ENCODE measurements at places on chromosomes 12 and 14.

DNA sequence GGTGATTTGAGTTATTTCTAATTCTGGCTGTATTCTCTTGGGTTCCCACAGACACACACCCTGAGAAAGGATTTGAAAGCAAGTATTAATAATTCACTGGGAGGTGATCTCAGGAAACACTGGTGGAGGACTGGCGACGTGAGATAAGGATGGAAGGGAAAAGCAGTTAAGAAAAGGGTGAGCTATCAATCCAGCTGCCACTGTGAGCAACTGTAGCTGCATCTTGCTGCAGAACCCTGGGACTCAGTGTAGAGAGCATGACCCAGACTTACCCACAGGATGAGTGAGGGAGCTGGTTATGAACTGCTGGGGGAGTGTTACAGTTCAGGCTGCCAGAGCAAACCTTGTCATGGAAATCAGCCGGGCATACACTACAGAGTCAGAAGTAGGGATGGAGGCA, 71.9 kb downstream of the RESF1 start:
- no peak for DNase-seq

GRCh38 chr14:69666690-69667211, 55.4 kb downstream of the SUSD6 start:
- DNase-seq = no peak

GRCh38 chr14:96797582-96798349, 584 bp downstream of the VRK1 start:
- DNase-seq = peak; percentile 53

- DNase-seq = no peak
Measured at GRCh38 chr12:120690978-120691377, 4.0 kb downstream of the MLEC start.

- no peak for DNase-seq
Measured at GRCh38 chr12:12499909-12500604, 62.6 kb downstream of the DUSP16 start.

- DNase-seq = no peak
Measured at GRCh38 chr12:17609153-17609552, 480.8 kb downstream of the RERGL start.

DNA sequence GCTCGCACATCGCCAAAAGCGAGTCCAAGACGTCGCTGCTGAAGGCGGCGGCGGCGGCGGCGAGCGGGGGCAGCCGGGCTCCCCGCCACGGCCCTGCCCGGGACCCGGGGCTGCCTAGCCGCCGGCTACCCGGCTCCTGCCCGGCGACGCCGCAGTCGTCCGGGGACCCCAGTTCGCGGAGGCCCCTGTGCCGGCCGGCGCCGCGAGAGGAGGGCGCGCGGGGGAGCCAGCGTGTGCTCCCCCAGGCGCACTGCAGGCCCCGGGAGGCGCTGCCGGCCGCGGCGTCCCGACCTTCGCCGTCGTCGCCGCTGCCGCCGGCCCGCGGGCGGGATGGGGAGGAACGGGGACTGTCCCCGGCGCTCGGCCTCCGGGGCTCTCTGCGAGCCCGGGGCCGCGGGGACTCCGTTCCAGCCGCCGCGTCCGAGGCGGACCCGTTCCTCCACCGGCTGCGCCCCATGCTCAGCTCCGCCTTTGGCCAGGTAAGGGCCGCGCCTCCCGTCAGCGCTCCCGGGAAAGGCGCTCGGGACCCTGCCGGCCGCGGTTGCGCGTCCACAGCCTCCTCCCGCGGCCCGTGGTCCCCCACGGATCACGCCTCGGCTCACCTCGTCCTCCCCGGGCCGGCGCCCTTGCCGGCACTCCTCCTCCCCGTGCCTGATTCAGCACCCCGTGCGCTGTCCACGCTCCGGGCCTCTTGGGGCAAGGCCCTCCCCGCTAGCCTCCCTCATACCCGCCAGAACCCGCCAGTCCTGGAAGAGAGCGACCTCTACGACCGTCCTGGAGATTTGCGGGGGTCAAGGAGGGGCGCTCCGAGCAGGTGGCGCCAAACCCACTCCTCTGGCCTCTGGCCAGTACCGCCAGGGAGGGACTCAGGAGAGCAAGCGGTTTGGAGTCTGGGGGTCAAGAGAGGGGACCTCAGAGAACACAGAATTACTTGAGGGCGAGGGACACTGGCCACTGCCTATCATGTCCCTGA, 721 bp downstream of the CABP1 start:
- peak; percentile 46 for DNase-seq

- no peak for DNase-seq
Measured at GRCh38 chr12:2417481-2418160, 364.8 kb downstream of the CACNA1C start.

- no peak for DNase-seq
Measured at GRCh38 chr14:34450958-34451357, 11.1 kb downstream of the SPTSSA start.

DNA sequence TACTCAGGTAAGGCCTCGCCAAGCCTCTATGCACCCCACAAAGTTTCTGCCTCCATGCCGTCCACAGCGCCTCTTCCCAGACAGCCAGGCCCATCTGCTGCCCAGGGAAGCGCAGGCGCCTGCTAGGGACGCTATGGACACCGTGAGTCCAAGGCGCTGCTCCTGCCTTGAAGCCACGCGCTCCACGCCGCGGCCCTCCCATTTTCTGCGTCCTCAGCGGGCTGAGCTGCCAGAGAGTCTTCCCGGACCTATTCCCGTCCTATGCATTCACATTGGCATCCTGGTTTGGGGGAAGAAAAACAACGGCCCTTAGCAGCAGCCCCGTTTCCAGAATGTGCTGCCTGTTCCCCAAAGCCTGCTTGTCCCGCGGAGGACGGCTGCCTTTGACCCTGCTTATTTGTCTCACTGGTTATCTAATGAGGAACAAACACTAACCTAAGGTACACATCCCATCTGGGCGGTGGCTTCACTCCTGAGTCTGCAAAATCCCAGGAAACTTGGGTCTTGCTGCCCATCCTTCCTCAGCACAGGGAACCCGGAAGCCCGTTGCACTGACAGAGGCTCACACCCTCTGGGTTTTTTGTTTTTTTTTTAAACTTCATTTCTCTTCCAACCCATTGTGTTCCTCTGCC, 38.0 kb downstream of the MMAB start:
- DNase-seq = no peak

- DNase-seq = no peak
Measured at GRCh38 chr14:82667501-82667900, 1133.8 kb upstream of the SEL1L start.

DNA sequence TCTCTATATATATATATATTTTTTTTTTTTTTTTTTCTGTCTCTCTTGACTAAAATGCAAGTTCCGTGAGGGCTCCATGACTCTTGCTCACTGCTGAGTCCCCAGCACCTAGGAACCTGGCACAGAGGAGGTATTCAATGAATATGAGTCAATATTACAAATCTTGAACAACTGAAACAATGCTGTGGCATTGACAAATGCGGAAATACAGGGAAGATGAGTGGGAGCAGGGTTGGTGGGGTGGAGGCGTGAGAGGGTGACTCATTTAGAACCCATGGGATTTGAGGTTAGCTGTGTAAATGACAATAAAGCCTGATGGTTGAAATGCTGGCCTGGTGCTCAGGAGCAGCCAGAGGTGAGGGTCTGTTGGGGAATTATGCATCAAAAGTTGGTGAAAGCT, 121.7 kb upstream of the FUT8 start:
- no peak for DNase-seq

- no peak for DNase-seq
Measured at GRCh38 chr12:47088021-47088944, 8.5 kb upstream of the AMIGO2 start.

GRCh38 chr12:40078266-40078665, 27.6 kb downstream of the SLC2A13 start:
- no peak for DNase-seq

DNA sequence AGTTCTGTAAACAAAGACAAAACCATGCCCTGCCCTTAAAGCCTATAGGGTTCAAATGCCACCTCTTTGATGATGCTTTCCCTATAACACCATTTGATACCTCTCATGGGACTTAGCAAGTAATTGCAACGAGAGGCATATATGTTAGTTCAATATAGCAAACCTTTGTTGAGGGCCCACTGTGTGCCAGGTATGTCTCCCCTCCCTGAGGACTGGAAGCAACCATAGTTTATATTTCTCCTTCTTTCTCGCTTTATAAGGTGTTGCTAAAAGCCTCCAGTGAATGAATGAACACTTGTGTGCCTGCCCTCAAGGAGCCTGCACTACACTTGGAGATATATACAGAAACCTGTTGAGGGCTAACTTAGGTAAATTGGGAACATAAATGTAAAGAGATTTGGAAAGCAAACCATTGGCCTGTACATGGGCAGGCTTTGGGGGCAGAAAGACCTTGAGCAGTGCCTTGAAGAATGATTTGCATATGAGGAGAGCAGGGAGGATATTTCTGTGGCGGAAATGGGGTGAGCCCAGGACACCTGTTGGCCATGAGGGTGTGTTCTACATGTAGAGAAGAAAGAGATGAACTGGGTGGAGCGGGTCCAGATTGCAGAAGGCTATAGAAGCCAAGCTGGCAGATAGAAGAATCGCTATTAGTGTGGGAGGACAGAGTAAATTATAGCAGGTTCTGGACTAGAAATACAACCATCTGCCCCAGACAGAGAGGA, 1.8 kb upstream of the CKAP4 start:
- DNase-seq = peak; percentile 4

- DNase-seq = no peak
Measured at GRCh38 chr14:61483476-61483875, 162.1 kb downstream of the PRKCH start.

GRCh38 chr14:91624757-91625156, 107.1 kb downstream of the CATSPERB start:
- no peak for DNase-seq

DNA sequence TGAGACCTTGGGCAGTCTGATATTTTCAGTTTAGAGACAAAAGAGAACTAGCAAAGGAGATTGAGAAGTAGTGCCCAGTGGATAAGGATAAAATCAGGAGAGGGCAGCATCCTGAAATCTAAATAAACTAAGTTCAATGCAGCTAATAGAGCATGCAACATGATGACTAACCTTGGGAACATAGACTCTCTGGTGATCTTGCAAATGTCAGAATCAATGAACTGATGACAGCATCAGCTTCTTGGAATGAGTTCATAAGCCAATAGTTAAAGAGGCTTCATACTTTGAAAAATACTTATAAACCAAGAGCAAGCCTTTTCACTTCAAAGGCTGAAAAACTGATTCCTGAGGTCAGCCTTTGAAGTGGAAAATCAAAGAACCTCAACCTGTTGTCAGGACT, 8.2 kb downstream of the TAS2R19 start:
- DNase-seq = no peak

- DNase-seq = no peak
Measured at GRCh38 chr14:37900561-37900960, 305.1 kb downstream of the TTC6 start.

DNA sequence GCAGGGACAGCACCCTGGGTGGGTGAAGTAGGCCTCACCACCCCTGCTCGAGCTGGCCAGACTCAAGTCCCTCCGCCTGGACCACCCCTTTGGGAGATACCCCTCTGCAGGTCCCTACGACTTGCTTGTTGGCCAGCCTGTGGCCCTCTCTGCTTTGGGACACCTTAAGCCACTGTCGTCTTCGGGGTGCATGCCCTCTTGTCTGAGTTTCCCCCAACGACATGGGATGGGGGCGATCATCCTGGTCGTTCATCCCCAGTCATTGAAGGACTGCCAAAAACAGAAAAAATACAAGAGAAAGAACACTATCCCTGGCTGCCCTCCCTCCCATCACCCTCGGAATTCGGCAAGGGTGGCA, 151.1 kb downstream of the DPF3 start:
- DNase-seq = no peak

DNA sequence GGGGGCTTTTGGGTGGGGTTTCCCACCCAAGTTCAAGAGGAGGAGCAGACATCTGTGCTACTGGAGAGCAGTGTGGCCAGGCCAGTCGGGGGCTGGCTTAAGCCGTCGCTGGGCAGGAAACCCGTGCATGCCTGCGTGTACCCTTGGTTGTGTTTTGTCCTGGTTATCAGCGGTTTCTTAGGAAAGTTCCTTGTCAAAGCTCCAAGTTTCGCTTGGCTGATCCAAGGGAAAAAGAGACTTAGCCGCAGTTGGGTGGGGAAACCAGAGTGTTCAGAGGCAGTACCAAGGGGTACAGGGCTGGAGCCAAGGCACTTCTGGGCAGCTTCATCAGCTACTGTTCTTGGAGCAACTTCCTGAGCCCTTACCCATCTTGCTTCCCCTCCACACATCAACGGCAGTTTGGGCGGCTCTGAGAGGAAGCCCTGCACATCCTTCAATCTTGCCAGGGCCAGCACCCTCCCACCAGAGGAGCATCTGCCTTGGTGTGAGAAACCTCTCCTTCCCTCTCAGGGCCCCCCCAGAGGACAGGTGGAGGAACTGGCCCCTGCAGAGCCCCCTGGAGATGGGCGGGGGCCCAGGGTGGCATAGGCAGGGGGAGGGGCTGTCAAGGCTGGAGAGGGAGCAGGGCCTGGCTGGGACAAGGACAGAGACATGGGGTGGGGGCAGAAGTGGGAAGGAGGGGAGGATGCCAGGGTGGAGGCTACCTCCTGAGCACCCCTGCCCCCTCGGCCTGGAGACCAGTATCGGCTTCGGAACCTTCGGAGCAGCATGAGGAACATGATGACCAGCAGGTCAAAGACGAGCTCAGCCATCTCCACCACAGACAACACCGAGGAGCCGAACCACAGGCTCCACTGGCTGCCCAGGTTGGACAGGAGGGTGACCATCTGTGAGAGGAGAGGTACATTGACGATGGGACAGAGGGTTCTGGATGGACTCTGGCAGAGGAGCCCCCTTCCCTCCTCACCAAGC, 5.8 kb upstream of the TNFRSF1A start:
- DNase-seq = no peak

- DNase-seq = no peak
Measured at GRCh38 chr14:32707742-32708500, 230.8 kb upstream of the NPAS3 start.

- DNase-seq = no peak
Measured at GRCh38 chr12:96879301-96879700, 27.8 kb upstream of the NEDD1 start.

DNA sequence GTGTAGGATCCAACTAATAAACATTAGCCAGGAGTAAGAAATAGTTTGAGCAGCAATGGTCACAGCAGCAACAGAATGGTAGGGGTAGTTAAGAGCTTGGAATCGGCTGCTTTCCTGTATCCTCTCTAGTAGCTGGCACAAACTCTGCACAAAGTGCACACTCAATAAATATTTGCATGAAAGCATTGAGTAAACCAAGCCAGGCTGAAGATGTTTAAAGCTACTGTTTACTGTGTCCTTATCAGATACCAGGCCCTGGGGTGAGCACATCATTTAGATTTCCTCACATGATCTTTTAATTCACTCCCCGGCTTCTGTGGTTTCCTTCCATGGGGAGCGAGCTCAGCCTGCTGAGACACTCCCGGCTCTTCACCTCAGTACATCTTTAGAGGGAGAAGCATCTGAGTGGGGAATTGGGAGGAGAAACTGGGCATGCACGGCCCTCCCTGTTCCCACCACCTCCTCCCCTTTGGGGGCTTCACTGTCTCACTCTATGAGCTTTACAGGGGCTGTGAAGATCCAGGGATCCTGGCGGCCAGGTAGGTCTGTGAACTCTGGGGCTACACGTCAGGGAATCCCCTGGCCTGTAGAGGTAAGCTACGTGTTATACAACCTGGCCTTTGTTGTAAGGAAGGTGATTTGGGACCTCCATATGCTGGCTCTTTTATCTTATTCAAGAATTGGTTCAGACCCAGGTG, 107.2 kb upstream of the VASH1 start:
- no peak for DNase-seq
